ENCODE measurements at places on chromosomes 2 and 18. TPM values are rescaled to one million over a fixed set of nuclear protein-coding genes. Genes with fewer than 3 reads are reported as not detected.

DNA sequence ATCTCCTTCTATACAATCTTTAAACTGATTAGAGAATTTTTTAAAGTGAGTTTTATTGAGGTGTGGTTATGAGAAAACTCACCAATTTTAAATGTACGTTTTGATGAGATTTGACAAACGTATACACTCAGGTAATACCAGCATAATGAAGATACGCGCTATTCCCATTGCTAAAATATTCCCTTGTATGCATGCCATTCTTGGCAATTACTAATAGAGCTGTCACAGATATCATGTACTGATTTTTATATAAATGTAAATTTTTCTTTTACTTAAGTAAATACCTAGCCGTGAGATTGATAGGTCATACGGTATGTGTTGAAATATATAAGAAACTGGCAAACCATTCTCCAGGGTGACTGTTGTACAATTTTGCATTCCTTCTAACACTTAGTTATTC is 384.7 kb downstream of the PTH2R start:
- DNase-seq: no peak
- H3K27me3 ChIP-seq: no peaks in the 10 kb centered on the region
- H3K4me1 ChIP-seq: no peaks in the 10 kb centered on the region
- no peaks in the 10 kb centered on the region for H3K36me3 ChIP-seq
- no peak overlapping the region for H3K27ac ChIP-seq

DNA sequence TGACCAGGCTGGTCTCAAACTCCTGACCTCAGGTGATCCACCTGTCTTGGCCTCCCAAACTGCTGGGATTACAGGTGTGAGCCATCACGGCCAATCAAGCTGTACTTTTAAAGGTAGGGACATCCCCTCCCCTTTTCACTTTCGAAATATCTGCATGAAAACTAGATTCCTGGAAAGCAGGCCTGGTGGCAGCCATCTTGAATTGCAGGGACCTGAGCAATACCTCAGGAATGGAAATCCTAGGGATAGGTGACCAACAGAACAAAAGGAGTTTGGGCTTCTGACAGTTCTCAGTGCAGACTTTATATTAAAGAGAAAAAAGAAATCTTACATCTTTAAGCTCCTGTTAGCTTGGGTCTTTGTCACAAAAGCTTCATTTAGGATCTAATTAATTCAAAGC is 62.6 kb downstream of the KLF7 start:
- H3K4me1 ChIP-seq: no peaks in the 10 kb centered on the region
- H3K27ac ChIP-seq: no peak overlapping the region
- no peak overlapping the region for H3K4me3 ChIP-seq
- H3K27me3 ChIP-seq: no peaks in the 10 kb centered on the region
- peak; percentile 41 for DNase-seq
- peaks cover 53% of the 10 kb centered on the region for H3K36me3 ChIP-seq

DNA sequence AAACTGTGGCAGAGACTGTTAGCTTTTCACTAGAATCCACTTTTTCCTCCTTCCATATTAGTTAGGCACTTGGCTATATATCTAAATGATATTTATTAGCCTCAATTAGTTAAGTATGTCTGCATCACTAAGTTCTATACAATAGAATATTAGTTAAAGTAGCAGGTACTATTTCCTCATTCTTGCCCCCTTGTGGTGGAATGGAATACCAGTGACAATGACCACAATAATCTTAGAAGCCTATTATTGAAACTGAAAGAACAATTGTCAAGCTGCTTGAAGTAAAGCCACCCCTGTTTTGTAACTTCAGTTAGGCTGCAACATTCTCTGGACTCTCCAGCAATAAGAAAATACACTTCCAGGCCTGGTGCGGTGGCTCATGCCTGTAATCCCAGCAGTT is 476.3 kb upstream of the VWC2L start:
- peak; percentile 28 for DNase-seq
- peaks cover 8% of the 10 kb centered on the region for H3K4me1 ChIP-seq
- H3K27me3 ChIP-seq: no peaks in the 10 kb centered on the region
- H3K4me3 ChIP-seq: no peak overlapping the region
- no peak overlapping the region for H3K27ac ChIP-seq
- H3K36me3 ChIP-seq: no peaks in the 10 kb centered on the region

DNA sequence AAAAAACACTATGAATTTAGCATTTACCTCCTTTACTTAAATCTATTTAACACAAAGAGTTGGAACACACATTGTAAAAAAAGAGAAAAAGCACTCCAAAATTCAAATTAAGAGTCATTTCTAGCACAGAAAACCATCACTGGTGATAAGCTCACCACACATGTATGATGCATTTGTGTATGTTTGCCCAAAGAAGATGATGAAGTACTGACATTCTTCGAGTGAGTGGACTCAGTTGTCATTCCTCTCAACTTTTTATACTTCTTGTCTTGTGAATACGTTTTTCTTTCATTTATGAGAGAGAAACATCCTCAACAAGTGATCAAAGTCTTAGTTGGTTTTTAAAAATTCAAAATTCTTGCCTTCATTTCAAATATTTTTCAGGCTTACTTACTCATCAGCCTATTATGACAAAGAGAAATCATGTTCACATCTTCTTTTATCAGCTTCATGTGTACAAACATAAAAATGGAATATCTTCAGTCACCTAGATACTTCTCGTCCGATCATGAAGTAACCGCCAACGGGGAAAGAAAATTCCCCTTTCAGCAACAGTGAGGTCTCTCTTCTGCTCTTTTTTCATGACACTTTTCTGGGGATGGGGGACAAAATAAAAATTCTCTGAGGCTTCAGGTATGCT is 1.5 kb downstream of the DSEL start:
- no peaks in the 10 kb centered on the region for H3K27me3 ChIP-seq
- peak; percentile 44 for DNase-seq
- peaks cover 59% of the 10 kb centered on the region for H3K4me1 ChIP-seq
- H3K27ac ChIP-seq: peak overlapping the region; percentile 85

DNA sequence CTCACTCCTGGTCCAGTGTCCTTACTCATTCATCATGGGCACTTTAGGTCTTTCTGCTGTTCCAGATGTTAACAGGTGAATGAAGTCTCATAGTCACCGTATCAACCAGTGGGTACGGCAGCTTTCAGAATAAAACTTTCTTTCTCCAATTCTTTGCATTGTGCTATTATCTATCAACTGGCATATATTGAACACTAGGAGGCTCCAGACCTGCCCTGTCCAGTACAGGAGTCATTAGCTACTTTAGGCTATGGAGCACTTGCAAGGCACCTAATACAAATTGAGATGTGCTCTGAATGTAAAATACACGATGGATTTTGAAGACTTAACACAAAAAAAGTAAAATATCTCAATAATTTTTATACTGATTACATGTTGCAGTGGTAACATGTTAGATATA is 43.2 kb upstream of the NEB start:
- H3K27me3 ChIP-seq: no peaks in the 10 kb centered on the region
- no peaks in the 10 kb centered on the region for H3K36me3 ChIP-seq
- H3K27ac ChIP-seq: no peak overlapping the region
- H3K4me1 ChIP-seq: peaks cover 26% of the 10 kb centered on the region
- no peak for DNase-seq

GRCh38 chr2:134078354-134078753 is 175.5 kb upstream of the MGAT5 start:
- no peaks in the 10 kb centered on the region for H3K4me1 ChIP-seq
- H3K4me3 ChIP-seq: no peak overlapping the region
- H3K27ac ChIP-seq: no peak overlapping the region
- H3K27me3 ChIP-seq: no peaks in the 10 kb centered on the region
- no peak for DNase-seq
- H3K36me3 ChIP-seq: no peaks in the 10 kb centered on the region

DNA sequence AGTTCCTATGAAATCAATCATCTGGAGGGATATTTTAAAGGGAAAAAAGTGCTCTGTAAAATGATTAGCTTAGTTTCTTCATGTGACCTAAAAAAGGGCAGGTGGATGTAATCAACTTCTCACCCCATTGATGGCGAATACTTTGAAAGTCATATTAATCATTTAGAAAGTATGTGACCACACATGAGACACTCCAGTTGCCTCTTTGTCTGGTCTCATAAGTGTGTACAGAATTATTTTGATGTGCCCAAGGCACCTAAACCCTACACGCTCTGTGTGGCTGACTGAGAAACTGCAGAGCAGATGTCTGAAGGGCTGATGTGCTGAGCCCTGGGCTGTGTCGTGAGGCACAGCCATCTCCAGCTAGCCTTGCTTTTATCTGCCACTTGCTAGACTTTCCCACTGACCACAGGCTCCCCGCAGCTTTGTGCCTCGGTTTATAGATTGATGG is 26.9 kb downstream of the SGPP2 start:
- peaks cover 23% of the 10 kb centered on the region for H3K27me3 ChIP-seq
- DNase-seq: no peak
- H3K4me1 ChIP-seq: no peaks in the 10 kb centered on the region
- H3K36me3 ChIP-seq: no peaks in the 10 kb centered on the region
- no peak overlapping the region for H3K4me3 ChIP-seq
- no peak overlapping the region for H3K27ac ChIP-seq

Gene DSG4
- total RNA-seq: not detected

Gene AGXT
- total RNA-seq: not detected

Gene RESP18
- not detected for total RNA-seq

Gene MC5R
- not detected for total RNA-seq

Gene SNRNP200
- total RNA-seq: 34.2 TPM

Gene PHLPP1
- 9.4 TPM for total RNA-seq

Gene TUBA3D
- total RNA-seq: not detected
